ENCODE measurements at places on chromosomes 4 and X.

- H3K4me1 ChIP-seq = no peaks in the 10 kb centered on the region
- no peak overlapping the region for H3K4me3 ChIP-seq
- no peak for DNase-seq
- H3K36me3 ChIP-seq = no peaks in the 10 kb centered on the region
Observed at GRCh38 chr4:76445911-76446310, 10.9 kb downstream of the SHROOM3 start.

GRCh38 chr4:151744614-151745013, 16.2 kb downstream of the GATB start:
- no peak for DNase-seq
- peaks cover 9% of the 10 kb centered on the region for H3K4me1 ChIP-seq
- H3K27me3 ChIP-seq = no peaks in the 10 kb centered on the region
- H3K27ac ChIP-seq = no peak overlapping the region
- H3K36me3 ChIP-seq = no peaks in the 10 kb centered on the region

GRCh38 chr4:48779095-48779997, 733 bp downstream of the FRYL start:
- peak; percentile 59 for DNase-seq
- H3K27ac ChIP-seq = peak overlapping the region; percentile 94
- peak overlapping the region; percentile 92 for H3K4me3 ChIP-seq

DNA sequence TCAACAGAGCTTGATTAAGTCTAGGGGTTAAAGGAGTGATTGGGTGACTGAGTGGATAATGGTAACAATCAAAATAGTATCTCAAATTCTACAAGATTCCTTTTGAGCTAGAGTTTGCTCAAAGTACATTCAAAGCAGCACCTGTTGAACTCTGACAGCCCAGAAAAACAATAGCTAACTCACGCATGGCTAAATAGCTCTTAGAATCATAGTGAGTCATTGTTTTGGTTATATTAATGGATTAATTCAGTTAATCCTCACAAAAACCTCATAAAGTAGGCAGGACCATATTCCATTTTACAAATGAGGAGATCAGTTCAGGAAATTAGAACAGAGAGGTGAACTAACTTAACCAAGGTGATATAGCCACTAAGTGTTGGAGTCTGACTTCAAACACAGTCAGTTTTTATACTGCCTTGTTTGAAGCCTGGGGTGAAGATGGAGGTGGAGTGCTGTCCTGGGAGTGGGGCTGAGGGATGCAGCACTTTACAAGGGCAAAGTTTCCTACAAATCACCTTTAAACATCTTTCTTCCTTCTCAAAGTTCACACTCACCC, 35.9 kb upstream of the PPM1K start:
- no peaks in the 10 kb centered on the region for H3K36me3 ChIP-seq
- H3K27ac ChIP-seq = no peak overlapping the region
- no peak for DNase-seq
- no peak overlapping the region for H3K4me3 ChIP-seq
- no peaks in the 10 kb centered on the region for H3K4me1 ChIP-seq

DNA sequence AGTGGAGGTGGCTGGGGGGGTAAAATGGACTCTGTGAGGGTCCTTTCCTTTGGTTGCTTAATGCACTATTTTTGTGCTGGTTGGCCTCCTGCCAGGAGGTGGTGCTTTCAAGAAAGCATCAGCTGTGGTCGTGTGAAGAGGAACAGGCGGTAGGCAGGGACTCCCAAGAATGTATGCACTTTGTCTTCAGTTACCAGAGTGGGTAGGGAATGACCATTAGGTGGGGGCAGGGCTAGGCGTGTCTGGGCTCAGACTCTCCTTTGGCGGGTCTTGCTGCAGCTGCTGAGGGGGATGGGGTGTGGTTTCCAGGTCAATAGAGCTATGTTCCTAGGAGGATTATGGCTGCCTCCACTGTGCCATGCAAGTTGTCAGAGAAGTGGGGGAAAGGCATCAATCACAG, 509.0 kb downstream of the PCDH19 start:
- H3K36me3 ChIP-seq = no peaks in the 10 kb centered on the region
- H3K4me3 ChIP-seq = no peak overlapping the region
- H3K27me3 ChIP-seq = no peaks in the 10 kb centered on the region
- H3K4me1 ChIP-seq = no peaks in the 10 kb centered on the region
- H3K27ac ChIP-seq = no peak overlapping the region
- DNase-seq = no peak

GRCh38 chr4:138677212-138677611, 338.4 kb upstream of the NOCT start:
- DNase-seq = no peak
- H3K4me3 ChIP-seq = no peak overlapping the region
- no peak overlapping the region for H3K27ac ChIP-seq

DNA sequence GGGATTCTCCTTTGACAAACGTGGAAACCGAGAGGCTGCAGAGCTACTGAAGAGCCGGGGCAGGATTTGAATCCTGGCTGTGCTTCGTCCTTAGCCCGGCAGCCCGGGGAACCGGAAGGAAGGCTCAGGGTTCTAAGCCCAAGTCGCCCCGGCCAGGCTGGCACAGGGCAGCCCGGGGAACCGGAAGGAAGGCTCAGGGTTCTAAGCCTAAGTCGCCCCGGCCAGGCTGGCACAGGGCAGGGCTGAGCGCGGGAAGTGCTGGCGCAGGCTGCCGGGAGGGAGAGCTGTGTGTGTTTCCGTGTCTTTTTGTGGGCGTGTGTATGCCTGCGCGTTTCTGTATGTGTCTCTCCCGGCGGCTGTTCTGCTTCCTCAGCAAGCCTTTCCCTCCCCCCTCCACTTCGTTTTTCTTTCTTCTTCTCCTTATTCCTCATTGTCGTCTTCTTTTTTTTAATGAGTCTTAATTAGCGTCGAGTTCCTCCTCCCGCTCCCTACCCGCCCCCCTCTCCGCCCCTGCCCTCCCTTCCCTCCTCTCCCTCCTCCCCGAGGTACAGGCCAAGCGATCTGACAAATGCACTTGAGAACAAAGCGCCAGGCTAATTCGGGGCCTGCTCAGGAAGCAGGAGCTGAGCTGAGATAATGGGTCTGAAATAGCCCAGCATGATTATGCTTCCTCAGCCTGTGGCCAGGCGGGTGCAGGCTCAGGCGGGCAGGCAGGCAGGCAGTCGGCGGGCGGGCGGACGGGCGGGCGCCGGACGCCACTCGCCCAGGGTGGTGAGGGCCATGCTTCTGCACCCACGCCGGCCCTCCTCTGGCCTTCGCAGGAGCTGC, 65.9 kb downstream of the EFNB1 start:
- peak overlapping the region; percentile 44 for H3K27ac ChIP-seq
- no peak overlapping the region for H3K4me3 ChIP-seq
- no peaks in the 10 kb centered on the region for H3K36me3 ChIP-seq
- DNase-seq = peak; percentile 56
- H3K4me1 ChIP-seq = peaks cover 13% of the 10 kb centered on the region

GRCh38 chr4:151581570-151581969, 172.6 kb downstream of the FHIP1A start:
- H3K4me1 ChIP-seq = peaks cover 6% of the 10 kb centered on the region
- DNase-seq = no peak
- no peak overlapping the region for H3K27ac ChIP-seq
- no peaks in the 10 kb centered on the region for H3K36me3 ChIP-seq
- H3K27me3 ChIP-seq = no peaks in the 10 kb centered on the region

DNA sequence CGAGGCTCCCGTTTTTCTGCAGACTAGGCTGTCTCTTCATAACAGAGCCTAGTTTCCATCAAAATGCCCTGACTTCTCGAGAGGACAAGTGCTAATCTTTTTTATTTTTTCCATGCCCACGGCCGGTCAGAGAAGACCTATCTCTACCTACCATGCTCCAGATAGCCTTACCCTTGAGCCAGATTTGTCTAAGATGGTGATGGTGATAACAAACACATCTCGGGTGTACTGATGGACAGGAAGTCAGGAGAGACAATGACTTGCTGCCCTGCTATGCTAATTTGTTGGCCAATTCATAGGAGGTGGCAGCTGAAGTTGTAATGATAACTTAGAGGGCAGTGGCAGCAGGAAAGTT, 42.2 kb upstream of the NKRF start:
- DNase-seq = no peak
- no peaks in the 10 kb centered on the region for H3K36me3 ChIP-seq
- H3K27ac ChIP-seq = no peak overlapping the region
- H3K4me3 ChIP-seq = no peak overlapping the region
- H3K27me3 ChIP-seq = no peaks in the 10 kb centered on the region
- H3K4me1 ChIP-seq = no peaks in the 10 kb centered on the region

DNA sequence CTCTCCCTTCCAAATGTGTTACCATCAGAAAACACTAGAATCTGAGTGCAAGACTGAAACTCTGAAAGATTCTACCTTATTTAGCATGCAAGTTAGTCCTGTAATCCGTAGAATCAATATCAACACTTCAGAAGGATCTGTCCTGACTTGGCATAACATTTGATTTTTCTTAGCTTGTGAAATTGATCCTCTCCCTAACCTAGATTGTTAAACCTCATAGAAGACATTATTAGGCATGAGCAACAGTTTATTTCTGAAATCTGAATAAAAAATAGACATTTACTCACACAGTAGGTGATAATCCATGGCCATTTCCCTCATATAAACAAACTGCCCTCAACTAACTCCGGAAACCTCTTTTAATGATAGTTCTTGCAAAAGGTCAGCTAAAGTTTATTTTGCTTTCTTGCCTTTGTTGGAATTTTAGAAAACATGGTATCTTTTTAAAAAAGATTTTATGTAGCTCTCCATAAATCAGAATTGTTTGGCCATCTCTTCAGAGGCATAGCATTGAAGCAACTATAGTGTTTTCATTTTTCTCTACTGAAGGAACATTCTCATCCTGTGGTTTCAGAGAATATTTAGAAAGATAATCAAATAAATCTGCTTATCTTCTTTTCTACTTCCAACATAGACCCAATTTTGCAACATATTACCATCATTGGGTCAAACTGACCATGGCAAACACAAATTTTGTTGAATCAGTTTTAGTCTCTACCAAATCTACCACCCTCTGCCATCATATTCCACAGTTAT, 38.5 kb upstream of the PDLIM5 start:
- no peak for DNase-seq
- peak overlapping the region; percentile 12 for H3K27ac ChIP-seq
- H3K36me3 ChIP-seq = no peaks in the 10 kb centered on the region
- no peak overlapping the region for H3K4me3 ChIP-seq
- peaks cover 20% of the 10 kb centered on the region for H3K4me1 ChIP-seq

DNA sequence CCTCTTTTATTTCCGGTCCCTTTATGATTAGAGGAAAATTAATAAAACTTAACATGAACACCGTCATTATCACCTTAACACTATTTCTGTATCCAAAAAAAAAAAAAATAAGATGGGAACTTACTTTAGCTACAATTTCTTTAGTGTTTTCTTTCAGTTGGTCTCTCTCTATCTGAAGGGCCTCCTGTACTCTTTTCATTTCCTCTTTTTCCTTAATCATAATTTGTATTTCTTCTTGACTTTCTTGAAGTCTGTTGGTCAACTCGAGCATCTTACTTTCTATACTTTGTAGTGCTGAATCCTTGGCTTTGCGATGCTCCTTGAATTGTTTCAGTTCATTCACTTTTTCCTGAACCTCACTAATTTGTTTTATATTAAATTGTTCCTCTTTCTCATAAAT, 45.3 kb upstream of the BDH2 start:
- H3K27me3 ChIP-seq = no peaks in the 10 kb centered on the region
- H3K36me3 ChIP-seq = no peaks in the 10 kb centered on the region
- H3K4me3 ChIP-seq = no peak overlapping the region
- DNase-seq = no peak
- H3K4me1 ChIP-seq = no peaks in the 10 kb centered on the region

GRCh38 chr4:70531981-70532380, 13.6 kb downstream of the AMTN start:
- no peaks in the 10 kb centered on the region for H3K36me3 ChIP-seq
- no peaks in the 10 kb centered on the region for H3K4me1 ChIP-seq
- H3K27me3 ChIP-seq = no peaks in the 10 kb centered on the region
- H3K27ac ChIP-seq = no peak overlapping the region

All from testis (tissue), 5 donors.